Stimulated activated CD4-positive, alpha-beta T cell treated with anti-CD3 and anti-CD28 coated beads, Interleukin-1b, Interleukin-23, amount 100 ng/mL, for 24 hours (primary cell): ENCODE measurements at places on chromosomes 7 and 10.

DNA sequence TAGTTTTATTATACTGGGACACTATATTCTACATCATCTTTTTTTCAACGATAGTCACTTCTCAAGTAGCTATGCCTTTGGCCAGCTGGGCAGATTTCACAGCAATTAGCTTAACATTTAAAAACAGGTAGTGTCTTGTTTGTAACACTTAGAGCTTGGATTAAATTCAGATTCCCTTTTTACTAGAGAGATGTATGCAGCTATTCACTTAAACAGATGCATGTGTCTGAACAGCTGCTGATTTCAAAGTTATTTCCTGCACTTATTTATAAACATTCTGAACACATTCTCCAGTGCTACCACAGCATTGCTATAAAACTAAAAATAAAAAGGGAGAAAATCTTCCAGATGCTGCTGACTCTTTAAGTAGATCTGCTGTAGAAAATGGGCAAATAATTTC lies 637.2 kb downstream of the POM121L12 start:
- no peak for DNase-seq

DNA sequence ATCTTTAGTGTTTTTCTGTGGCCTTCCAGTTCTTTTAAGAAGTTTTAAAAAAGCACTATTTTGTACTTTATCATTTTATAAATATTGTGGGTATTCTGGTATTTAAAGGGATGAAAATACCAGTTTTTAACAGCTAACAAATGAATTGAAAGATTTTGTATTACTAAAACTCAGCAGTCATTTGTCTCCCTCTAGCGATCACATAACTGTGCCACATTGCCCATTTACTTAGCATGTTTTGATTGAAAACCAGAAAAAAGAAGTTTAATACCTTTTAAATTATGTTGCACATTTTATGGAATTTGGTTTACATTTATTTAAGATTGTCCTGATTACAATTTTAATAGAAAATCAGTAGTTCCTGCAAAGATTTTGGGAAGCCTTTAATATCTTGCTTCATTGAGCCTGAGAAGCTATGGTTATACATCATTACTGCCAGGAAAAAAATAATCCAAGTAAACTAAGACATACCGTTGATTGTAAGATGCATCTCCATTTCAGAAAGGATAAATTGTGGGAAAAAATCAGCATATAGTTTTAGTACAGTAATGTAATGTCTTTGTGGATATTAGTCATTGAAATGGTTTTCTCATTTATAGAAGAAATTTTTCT lies 34.9 kb downstream of the TAX1BP1 start:
- no peak for DNase-seq

- DNase-seq: no peak
Measured at GRCh38 chr10:102117391-102118159, 2.6 kb downstream of the LDB1 start.

DNA sequence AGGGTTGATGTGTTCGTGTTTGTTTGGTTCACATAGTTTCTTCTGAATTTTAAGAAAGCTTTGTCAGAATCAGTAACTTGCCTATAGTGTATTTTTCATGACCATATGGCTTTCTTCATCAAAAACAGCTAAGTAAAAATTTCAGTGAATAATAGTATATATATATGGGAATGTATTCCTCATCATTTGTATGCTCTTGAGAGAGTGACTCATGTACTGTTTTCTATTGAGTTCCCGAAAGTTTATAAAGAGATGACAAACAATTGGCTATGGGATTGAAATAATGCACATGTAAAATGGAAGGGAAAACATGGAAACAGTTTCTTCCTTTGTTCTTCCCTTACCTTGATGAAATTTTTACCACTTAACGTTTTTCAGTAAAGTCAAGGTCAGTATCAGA lies 56.4 kb downstream of the KAT6B start:
- no peak for DNase-seq

- no peak for DNase-seq
Measured at GRCh38 chr7:1679966-1680730, 10.1 kb downstream of the ELFN1 start.

- DNase-seq: no peak
Measured at GRCh38 chr7:16801111-16801542, 3.7 kb downstream of the AGR2 start.

- no peak for DNase-seq
Measured at GRCh38 chr10:100982916-100983830, 4.1 kb downstream of the MRPL43 start.

GRCh38 chr10:499991-500390 lies 189.5 kb downstream of the DIP2C start:
- no peak for DNase-seq

GRCh38 chr7:87404674-87405073 lies 59.2 kb downstream of the CROT start:
- DNase-seq: no peak

DNA sequence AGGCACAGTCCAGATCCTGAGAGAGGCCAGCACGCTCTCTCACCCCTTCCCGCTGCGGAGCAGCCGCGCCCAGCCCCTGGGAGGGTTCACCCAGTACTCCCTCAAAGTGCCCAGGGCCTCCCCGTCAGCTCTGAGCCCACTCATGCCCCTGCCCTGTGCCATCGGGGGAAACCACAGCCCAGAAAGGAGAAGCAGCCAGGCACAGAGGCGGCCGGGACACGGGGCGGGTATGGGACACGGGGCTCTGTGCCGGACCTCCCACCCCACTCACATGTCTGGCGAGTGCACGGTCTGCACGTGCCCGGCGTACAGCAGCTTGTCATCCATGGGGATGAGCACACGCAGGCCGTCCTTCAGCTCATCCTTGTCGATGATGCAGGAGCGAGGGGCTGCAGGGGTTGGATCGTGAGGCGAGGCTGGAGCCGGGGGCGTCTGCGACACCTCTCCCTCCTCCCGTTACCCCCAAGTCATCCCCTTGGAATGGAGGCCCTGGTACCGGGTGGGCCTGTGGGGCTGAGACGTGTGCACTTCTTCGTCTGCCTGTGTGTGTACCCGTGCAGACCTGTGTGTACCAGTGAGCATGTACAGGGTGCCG lies 38.2 kb downstream of the SLC29A4 start:
- DNase-seq: no peak

DNA sequence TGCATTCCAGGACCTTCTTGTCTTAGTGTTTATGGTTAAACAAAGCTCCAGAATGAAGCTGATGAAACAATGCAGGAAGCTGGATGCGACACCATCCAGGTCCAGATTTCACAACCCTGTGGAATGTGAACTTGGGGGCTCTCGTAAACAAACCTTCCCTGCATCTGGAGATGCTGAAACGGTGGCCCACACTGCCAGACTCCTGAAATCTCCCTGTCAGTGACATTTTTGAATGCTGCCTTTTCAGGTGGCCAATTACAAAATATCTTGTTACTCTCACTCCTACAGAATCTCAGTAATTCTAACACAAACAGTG lies 18.8 kb downstream of the VIPR2 start:
- no peak for DNase-seq

DNA sequence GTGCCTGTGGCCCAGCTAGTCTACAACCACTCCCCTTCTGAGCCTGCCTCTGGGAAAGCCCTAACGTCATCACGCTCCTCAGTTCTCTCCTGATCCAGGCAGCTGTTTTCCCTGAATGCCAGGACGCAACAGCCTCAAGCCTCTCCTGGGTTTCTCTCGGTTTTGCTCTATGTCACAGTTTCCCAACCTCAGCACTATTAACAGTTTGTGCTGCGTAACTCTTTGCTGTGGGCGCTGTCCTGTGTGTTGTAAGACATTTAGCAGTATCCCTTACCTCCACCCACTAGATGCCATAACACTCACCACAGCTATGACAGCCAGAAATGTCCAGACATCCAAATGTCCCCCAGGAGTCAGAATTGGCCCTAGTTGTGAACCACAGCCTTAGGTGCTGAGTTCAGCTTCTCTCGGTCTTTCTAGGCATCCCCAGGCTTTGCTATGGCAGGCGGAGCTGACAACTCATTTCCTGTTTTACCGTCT lies 226.3 kb upstream of the NPVF start:
- DNase-seq: no peak

- no peak for DNase-seq
Measured at GRCh38 chr7:128881458-128882125, 18.9 kb downstream of the ATP6V1F start.

DNA sequence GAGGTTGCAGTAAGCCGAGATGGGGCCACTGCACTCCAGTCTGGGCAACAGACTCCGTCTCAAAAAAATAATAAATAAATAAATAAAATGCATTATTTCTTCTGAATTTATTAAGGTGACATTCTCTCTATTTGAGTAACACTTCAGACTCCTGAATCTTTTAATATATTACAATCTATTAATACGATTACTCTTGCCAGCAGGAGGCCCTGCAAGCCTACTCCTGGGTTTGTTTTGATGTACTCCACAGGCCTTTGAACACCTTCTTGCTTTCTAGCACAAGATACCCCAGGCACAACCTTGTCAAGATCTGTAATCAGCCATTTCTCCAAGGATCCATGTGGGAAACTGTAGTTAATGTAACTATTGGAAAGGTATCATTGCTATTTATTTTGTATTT lies 63.5 kb downstream of the COBL start:
- DNase-seq: no peak

DNA sequence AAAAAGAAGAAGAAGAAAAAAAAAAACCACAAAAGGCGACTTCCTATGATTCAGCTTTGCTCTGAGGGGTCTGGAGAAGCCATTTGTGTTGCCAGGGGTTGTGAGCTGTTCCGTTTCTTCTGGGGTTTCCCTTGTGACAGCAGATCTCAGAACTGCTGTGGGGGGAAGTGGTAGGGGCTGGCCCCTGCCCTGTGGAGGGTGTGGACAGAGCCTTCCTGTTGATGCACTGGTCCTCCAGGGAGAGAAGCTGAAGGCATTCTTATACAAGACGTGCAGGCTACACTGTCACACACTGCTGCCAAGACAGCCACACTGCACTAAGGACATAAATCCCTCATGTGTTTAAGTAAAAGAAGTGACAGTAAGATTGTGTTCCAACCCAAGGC lies 17.3 kb upstream of the CSGALNACT2 start:
- DNase-seq: no peak

DNA sequence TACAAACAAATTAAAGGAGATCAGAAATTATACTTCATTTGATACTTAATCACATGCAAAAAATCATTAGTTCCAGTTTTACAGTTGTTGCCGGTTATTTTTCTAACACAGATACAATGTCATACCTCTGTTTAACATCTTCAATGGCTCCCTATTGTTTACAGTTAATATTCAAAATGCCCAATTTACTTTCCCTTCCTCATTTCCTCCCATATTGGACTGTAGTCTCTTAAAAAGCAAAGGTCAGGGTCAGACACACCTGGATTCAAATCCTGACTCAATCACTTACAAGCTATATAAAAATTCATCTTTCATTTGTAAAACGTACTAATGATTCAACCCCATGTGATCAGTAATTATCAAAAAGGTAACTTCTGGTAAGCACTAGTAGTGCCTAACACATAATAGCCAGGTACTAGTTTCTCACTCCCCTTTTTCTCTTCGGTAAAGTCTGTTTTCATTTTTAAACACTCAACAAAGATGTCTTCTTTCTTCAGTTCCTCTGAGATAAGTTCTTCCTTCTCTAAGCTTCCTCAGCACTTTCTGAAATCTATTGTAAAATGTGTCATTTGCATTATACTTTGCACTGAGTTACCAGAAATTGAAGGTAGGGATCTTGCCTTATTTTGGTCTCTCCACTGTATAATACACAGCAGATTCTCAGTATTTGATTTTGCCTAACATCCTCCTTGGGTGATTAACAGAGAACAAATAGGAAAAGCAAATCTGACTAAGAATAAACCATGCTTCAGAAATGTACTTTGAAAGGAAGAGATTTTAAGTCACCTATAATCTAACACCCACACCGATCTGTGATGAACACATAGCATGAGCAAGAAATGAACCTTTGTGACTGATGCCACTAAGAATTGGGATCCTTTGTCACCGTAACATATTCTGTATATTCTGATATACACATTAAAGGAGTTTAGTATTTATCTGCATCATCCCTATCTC lies 16.1 kb downstream of the KMT2C start:
- no peak for DNase-seq

DNA sequence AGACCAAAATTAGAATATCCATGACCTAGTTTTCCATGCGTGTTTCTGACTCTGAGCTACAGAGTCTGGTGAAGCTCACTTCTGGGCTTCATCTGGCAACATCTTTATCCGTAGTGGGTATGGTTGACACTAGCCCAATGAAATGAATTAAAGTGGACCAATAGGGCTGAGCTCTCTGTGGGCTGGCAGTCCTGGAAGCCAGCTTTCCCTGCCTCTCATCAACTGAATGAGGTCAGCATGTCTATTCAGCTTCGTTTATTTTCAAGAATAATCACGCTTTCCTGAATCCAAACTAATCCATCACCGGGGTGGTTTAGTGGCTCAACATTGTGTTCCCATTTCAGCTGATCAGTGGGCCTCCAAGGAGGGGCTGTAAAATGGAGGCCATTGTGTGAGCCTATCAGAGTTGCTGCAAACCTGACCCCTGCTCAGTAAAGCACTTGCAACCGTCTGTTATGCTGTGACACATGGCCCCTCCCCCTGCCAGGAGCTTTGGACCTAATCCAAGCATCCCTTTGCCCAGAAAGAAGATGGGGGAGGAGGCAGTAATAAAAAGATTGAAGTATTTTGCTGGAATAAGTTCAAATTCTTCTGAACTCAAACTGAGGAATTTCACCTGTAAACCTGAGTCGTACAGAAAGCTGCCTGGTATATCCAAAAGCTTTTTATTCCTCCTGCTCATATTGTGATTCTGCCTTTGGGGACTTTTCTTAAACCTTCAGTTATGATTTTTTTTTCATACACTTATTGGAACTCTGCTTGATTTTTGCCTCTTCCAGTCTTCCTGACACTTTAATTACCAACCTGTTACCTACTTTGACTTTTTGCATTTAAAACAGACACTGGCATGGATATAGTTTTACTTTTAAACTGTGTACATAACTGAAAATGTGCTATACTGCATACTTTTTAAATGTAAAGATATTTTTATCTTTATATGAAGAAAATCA lies 35.5 kb downstream of the CAV1 start:
- DNase-seq: no peak

DNA sequence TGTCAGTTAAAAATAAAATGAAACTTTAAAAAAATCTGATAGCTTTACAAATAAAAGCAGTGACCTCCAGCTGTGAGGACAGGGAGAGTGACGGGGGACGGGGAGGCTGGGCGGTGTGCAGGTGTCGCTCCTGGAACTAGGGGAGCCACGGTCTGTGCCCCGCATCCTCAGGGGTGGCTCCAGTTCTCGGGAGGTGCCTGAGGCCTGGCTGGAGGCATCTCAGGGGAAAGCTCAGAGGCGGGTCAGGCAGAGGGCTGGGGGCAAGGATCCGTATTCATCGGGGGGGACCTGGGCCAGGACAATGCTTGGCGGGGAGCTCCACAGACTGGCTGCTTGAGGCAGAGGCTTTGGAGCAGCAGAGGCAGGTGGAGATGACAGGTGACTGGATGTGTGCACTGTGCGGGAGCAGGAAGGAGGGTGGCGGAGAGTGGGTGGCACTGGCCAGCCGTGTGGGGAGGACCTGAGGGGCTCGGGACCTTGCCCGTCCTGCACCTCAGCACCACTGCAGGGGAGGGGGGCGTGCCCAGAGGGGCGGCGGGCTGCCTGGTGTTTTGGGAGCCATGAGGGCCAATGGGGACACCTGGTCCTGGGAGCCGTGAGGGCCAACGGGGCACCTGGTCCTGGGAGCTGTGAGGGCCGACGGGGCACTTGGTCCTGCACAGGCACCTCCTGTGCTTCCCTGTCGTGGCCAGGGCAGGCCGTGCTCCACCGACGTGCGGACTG lies 13.2 kb downstream of the PWWP2B start:
- no peak for DNase-seq
